ENCODE measurements at places on chromosomes 3 and 15. TPM values are rescaled to one million over a fixed set of nuclear protein-coding genes. Genes with fewer than 3 reads are reported as not detected.

DNA sequence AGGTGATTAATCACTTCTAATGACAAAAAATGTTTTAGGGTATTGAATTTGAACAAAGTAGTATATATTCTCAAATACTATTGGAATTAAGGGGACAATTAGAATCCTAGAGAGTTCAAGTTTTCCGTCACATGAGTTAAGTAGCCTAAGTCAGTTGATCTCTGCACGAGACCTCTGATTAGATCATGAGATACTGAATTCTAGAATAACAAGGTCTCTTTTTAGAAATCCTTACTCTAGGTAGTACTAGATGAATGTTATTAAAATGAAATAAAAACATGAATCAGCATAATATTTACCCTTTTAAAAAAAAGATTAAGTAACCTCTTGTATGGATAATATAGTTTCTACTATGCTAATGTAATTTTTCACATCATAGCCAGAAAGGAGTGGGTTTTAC, 43.4 kb downstream of the MYO5A start:
- no peak for DNase-seq

GRCh38 chr15:71800835-71801745, 9.3 kb upstream of the NR2E3 start:
- peak; percentile 89 for DNase-seq

DNA sequence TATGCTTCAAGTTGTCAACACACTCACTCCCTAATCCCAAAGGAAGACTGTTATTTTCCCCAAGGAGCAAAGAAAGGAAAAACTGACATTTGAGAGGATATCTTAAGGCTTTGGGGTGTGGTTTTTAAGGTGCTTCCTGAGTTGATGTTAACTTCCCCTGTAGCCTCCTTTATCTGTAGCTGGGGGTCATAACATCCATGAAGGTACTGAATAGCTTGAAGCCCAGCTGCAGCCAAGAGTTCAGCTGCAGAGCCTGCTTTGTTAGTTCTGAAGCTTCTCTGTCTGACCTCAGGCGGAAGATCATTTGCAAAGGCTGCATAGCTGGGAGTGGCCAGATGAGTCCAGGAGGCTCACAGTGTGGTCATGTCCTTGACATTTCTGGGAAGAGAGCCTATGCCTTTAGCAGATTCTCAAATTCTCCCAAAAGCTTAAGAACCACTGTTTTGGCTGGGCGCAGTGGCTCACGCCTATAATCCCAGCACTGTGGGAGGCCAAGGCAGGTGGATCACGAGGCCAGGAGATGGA, 165.4 kb downstream of the SV2B start:
- no peak for DNase-seq

DNA sequence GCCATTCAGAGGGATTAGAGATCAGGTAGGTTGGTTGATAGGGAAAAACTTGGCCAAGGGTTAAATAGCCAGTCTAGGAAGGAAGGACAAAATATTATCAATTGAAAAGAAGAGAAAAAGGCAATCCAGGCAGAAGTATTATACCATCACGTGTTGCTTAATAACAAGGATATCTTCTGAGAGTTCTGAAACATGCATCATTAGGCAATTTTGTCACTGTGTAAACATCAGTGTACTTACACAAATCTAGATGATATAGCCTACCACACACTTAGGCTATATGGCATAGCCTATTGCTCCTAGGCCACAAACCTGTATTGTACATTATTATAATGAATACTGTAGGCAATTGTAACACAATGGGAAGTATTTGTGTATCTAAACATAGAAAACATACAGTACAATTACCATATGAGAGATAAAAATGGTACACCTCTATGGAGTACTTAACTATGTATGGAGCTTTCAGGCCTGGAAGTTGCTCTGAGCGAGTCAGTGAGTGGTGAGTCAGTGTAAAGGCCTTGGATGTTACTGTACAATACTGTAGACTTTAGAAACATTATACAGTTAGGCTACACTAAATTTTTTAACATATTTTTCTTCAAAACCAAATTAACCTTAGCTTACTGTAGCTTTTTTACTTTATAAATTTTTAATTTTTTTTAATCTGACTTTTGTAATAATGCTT, 2.7 kb downstream of the TEX55 start:
- DNase-seq, result peak; percentile 79

GRCh38 chr3:161272524-161272923, 51.4 kb downstream of the NMD3 start:
- no peak for DNase-seq

DNA sequence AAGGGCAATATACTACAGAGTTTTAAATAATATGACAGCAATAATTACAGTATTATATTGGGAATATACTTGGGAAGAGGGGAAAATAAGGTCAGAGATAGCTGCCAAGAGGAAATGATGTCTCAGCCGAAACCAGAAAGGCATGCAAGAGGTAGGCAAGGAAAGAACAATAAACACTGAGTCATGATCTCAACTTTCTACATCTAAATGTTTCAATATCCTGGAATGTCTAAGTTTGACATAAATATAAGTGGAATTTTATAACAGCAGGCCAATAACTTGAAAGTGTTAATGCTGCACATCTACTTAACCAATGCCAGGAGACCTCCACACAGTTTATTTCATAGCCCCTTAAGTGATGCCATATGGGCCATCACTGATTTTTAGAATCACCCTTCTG, 99.8 kb upstream of the CPNE4 start:
- peak; percentile 95 for DNase-seq

DNA sequence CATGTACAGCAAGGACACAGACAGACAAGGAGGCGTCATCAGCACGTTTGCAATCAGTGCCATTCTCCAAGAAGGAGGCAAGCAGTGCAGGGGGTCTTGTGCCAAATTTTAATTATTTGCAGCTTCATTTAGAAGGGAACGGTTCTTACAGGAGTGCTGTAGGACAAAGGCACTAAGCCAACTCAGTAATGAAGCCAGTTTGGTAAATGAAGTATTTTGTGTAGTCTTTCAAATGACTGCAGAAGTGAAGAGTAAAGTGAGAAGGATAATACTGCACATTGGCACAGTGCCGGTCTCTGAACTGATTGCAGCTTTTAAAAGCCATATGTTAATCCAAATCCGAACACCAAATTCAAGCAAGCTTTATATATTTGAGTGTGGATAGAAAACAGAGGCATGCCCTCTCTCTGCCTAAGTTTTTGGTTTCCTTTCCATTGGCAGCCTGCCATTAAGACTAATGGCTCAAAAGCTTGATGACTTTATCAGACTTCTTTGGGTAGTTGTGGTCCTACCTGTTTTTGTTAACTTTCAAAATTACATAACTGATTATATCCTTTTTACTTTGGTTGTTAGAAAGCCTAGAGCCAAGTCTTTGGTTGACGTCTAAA, 101.3 kb downstream of the SENP2 start:
- DNase-seq, result peak; percentile 29

- no peak for DNase-seq
Measured at GRCh38 chr3:163476179-163476578, 1602.1 kb downstream of the SI start.

- DNase-seq, result no peak
Measured at GRCh38 chr3:31185062-31185357, 290.5 kb upstream of the GADL1 start.

The GOLGA8G gene
- total RNA-seq, result not detected

The GOLGA8M gene
- under 0.01 TPM for total RNA-seq

The REC114 gene
- not detected for total RNA-seq

Measured in IMR-90 (cell line).